Testis (tissue), 5 donors: ENCODE measurements at places on chromosomes 7 and 10. TPM values are rescaled to one million over a fixed set of nuclear protein-coding genes. Genes with fewer than 3 reads are reported as not detected.

- H3K27me3 ChIP-seq, result no peaks in the 10 kb centered on the region
- H3K27ac ChIP-seq, result no peak overlapping the region
- H3K36me3 ChIP-seq, result no peaks in the 10 kb centered on the region
- no peaks in the 10 kb centered on the region for H3K4me1 ChIP-seq
- H3K4me3 ChIP-seq, result no peak overlapping the region
- DNase-seq, result no peak
These were observed 259.0 kb downstream of the WDR37 start for GRCh38 chr10:1315178-1315577.

DNA sequence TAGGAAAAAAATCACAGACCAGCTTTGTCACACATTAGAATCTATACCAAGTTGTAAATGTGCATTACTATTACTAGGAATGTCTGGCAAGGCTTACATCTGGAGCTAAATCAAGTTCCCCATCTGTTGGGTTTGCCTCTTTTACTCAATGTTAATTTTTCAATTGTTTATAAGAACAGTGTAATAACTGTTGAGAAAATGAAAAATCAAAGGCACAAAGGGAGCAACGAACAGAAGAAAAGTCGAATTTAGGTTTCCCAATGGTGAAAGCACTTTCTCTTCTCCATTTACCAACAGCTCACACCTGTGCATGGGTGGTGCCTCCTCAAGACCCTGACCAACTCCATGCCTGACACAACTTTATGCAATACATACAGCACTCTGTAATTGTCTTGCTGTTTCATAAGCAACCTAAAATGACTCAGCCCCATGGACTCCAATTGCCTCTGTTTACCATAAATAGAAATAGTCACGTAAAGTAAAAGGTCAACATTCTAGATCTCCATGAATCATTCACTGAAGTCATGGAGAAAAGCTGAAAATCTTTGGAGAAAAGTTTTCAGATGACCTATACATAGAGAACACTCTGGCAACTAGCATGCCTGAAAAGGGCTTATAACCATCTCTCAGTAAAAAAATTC, 95.5 kb upstream of the KCNIP2 start:
- H3K4me3 ChIP-seq, result no peak overlapping the region
- H3K4me1 ChIP-seq, result peaks cover 4% of the 10 kb centered on the region
- H3K27ac ChIP-seq, result peak overlapping the region; percentile 30
- no peak for DNase-seq
- no peaks in the 10 kb centered on the region for H3K27me3 ChIP-seq

- no peaks in the 10 kb centered on the region for H3K36me3 ChIP-seq
- DNase-seq, result no peak
- no peak overlapping the region for H3K4me3 ChIP-seq
- H3K4me1 ChIP-seq, result peaks cover 16% of the 10 kb centered on the region
These were observed 95.3 kb downstream of the PIP4K2A start for GRCh38 chr10:22619101-22619500.

- no peak for DNase-seq
- no peaks in the 10 kb centered on the region for H3K27me3 ChIP-seq
- H3K27ac ChIP-seq, result no peak overlapping the region
- H3K4me1 ChIP-seq, result peaks cover 6% of the 10 kb centered on the region
- no peaks in the 10 kb centered on the region for H3K36me3 ChIP-seq
- no peak overlapping the region for H3K4me3 ChIP-seq
These were observed 25.7 kb downstream of the SNX8 start for GRCh38 chr7:2288503-2288902.

GRCh38 chr7:53318566-53318965, 283.1 kb downstream of the POM121L12 start:
- H3K36me3 ChIP-seq, result no peaks in the 10 kb centered on the region
- H3K4me1 ChIP-seq, result no peaks in the 10 kb centered on the region
- H3K27me3 ChIP-seq, result no peaks in the 10 kb centered on the region
- no peak overlapping the region for H3K4me3 ChIP-seq
- no peak overlapping the region for H3K27ac ChIP-seq
- DNase-seq, result no peak

DNA sequence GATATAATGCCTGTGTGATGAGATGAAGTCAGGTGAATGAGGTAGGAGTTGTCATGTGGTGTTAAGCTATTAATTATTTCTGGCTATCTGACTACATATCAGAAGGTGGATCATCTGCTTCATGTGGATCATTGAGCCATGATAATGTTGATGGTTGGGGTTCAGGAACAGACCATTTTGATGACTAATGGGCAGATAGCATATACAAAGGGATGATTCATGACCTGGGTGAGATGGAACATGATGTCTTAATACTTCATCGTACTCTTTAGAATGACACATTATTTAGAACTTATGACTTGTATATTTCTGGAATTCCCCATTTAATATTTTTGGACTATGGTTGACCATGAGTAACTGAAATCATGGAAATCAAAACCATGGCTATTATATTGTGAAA, 155.1 kb downstream of the OR13A1 start:
- no peak for DNase-seq
- H3K4me1 ChIP-seq, result no peaks in the 10 kb centered on the region
- no peak overlapping the region for H3K4me3 ChIP-seq
- H3K27me3 ChIP-seq, result no peaks in the 10 kb centered on the region
- H3K27ac ChIP-seq, result no peak overlapping the region

DNA sequence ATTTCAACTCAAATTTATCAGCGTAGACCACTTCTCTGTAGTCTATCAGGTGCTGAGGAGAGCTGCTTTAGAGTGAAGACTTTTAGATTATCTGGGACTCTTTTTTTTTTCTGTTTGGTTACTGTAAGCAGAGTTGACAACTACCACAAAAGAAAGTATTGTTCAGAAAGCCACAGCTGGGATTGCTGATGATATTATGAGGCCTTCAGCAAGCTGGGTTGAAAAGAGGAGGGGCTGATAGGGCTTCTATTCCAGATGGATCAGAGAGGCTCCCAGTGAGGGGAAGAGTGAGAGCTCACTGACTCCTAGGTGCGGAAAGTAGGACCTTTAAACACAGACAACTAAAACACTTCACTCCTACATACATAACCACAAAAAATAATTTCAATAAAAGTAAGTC, 188.5 kb upstream of the FERD3L start:
- no peaks in the 10 kb centered on the region for H3K27me3 ChIP-seq
- no peak overlapping the region for H3K27ac ChIP-seq
- no peaks in the 10 kb centered on the region for H3K36me3 ChIP-seq
- H3K4me3 ChIP-seq, result no peak overlapping the region

- H3K27ac ChIP-seq, result no peak overlapping the region
- H3K4me1 ChIP-seq, result no peaks in the 10 kb centered on the region
- DNase-seq, result no peak
- H3K4me3 ChIP-seq, result no peak overlapping the region
These were observed 100.6 kb downstream of the ICA1 start for GRCh38 chr7:8161364-8161828.

DNA sequence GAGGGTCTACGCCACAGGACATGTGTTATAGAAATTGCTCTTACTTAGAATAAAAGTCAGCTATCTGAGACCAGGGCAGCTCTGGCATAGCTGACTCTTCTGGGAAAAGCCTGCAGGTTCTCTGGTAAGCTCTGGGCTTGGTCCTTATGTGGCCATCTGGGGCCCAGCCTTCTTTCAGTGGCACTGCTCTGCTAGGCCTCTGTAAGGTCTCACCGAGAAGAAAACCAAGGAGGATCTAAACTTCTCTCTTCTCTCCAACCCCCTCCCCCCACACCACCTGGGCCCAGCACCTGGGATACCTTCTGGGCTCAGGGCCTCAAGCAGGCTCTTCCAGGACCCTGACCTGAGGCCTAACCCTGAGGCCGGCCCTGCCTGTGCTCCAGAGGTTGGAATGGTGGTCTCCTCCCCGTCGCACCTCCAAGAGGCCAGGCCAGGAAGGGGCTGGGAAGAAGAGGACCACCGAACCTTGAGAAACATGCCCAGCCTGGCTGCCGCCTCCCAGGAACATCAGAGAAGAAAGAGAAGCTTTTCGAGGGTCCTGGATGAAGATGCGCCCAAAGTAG, 323.6 kb downstream of the GFRA1 start:
- no peak for DNase-seq
- no peaks in the 10 kb centered on the region for H3K4me1 ChIP-seq
- no peaks in the 10 kb centered on the region for H3K36me3 ChIP-seq
- H3K4me3 ChIP-seq, result no peak overlapping the region
- H3K27me3 ChIP-seq, result no peaks in the 10 kb centered on the region

DNA sequence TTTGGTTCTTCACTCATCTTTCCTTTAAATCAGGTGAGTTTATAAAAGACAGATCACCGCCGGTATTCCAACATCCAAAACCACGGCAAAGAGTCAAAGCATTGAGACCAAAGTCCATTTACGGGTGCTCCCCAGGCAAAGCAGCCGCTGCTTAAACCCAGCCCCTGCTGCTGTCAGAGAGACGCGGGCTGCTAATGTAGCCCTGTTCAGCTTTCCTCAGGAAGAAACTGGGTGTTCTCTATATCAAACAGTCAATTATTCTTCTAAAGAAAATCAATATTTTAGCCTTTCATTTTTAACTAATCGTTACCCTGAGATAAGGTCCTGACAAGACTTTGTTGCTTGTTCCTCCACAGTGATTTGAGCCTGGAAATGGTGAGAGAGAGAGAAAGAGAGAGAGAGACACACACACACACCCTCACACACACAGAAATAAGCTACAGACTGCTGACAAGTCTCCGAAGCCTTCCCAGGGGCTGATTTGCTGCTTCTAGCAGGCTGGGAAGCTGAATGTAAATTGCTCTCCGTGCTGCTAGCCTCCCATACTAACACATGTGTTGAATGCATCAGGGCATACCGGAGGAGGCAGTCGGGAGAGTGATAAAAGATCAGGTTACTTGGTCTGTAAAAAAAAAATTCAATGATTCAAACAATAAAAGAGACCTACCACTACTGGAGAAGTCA, 183.0 kb upstream of the ANK3 start:
- H3K4me3 ChIP-seq, result no peak overlapping the region
- H3K27me3 ChIP-seq, result no peaks in the 10 kb centered on the region
- no peaks in the 10 kb centered on the region for H3K4me1 ChIP-seq
- peak; percentile 15 for DNase-seq
- no peak overlapping the region for H3K27ac ChIP-seq

The KIF20B gene
- 12.0 TPM for total RNA-seq

GRCh38 chr10:51031950-51032349, 42.3 kb upstream of the PRKG1 start:
- H3K4me3 ChIP-seq, result no peak overlapping the region
- peak overlapping the region; percentile 27 for H3K27ac ChIP-seq
- H3K36me3 ChIP-seq, result no peaks in the 10 kb centered on the region
- H3K27me3 ChIP-seq, result no peaks in the 10 kb centered on the region

- H3K36me3 ChIP-seq, result no peaks in the 10 kb centered on the region
- no peaks in the 10 kb centered on the region for H3K4me1 ChIP-seq
- H3K4me3 ChIP-seq, result no peak overlapping the region
- H3K27ac ChIP-seq, result no peak overlapping the region
- H3K27me3 ChIP-seq, result no peaks in the 10 kb centered on the region
These were observed 43.5 kb downstream of the CDCA7L start for GRCh38 chr7:21902240-21902639.

The MYL10 gene
- not detected for total RNA-seq

DNA sequence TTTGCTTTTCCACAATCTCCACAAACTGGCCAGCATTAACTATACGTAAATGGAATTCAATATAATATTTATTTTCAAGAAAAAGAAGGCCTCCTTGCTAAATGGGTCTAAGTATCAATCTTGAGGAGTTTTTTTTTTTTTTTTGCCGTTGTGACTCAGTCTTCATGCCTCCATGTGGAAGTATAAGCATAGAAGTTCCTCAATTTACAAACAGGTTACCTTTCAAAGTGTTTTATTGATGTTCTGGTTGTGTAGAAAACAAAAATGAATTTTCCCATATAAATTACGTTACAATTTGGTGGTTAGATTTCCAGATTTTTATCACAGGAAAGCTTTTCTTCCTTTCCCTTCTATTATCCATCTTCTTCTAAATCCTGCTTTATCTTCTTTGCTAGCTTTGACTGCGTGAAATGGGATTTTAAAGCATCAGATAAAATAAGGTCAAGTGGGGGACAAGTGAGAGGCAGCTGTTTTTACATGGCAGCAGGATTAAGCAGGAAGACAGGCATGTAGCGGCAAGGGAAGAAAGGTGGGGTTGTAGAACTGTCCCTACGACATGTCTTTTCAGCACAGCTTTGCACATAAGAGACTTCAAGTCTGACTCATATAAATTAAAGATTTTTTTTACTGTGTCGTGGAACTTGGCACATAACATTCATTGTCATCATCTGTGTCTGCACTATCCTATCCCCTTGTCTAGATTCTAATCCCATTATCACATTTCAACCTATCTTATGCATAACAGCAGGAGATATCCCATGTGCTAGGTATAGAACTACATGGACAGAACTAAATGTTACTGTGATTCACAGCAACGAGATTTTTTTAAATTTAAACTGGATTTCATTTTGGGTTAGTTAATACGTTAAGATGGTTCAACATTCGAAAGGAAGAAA, 135.3 kb upstream of the FAM3C start:
- no peak overlapping the region for H3K4me3 ChIP-seq
- no peak for DNase-seq
- H3K36me3 ChIP-seq, result no peaks in the 10 kb centered on the region
- no peak overlapping the region for H3K27ac ChIP-seq
- H3K4me1 ChIP-seq, result no peaks in the 10 kb centered on the region
- H3K27me3 ChIP-seq, result no peaks in the 10 kb centered on the region

The TRIM50 gene
- total RNA-seq, result 13.5 TPM

GRCh38 chr7:19107356-19108146, 9.9 kb downstream of the TWIST1 start:
- no peaks in the 10 kb centered on the region for H3K36me3 ChIP-seq
- no peak overlapping the region for H3K27ac ChIP-seq
- H3K4me1 ChIP-seq, result peaks cover 7% of the 10 kb centered on the region
- no peaks in the 10 kb centered on the region for H3K27me3 ChIP-seq

The SPDYE18 gene
- total RNA-seq, result 4.3 TPM

GRCh38 chr7:151113344-151114150, 27.3 kb downstream of the AGAP3 start:
- no peak overlapping the region for H3K27ac ChIP-seq
- no peaks in the 10 kb centered on the region for H3K27me3 ChIP-seq
- H3K4me1 ChIP-seq, result peaks cover 5% of the 10 kb centered on the region

DNA sequence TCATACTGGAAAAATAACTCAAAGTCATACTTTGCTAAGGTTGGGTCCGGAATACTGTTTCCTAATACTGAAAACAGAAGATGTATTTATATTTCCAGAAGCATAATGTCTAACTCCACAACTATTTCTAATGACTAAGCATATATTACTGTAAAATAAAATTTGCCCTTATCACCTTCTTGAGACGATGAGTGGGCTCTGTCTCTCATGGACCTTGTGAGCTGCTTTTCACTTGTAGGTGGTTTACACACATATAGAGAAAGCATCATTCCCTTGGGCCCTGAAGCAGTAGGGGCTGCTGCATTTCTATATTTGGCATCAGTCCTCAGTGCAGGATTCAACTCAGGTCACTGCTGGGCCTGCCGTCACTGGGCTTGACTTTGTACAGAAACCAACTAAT, 10.7 kb upstream of the FAM13C start:
- H3K27me3 ChIP-seq, result no peaks in the 10 kb centered on the region
- no peaks in the 10 kb centered on the region for H3K36me3 ChIP-seq
- DNase-seq, result no peak
- H3K4me1 ChIP-seq, result no peaks in the 10 kb centered on the region
- no peak overlapping the region for H3K27ac ChIP-seq

The MCM10 gene
- total RNA-seq, result 5.3 TPM

The SPDYE9 gene
- 7.3 TPM for total RNA-seq

- no peaks in the 10 kb centered on the region for H3K27me3 ChIP-seq
- H3K4me3 ChIP-seq, result no peak overlapping the region
- no peak overlapping the region for H3K27ac ChIP-seq
- no peak for DNase-seq
- H3K4me1 ChIP-seq, result no peaks in the 10 kb centered on the region
- no peaks in the 10 kb centered on the region for H3K36me3 ChIP-seq
These were observed 31.3 kb upstream of the NME8 start for GRCh38 chr7:37816922-37817590.
